ENCODE measurements at places on chromosomes 3 and 15.

DNA sequence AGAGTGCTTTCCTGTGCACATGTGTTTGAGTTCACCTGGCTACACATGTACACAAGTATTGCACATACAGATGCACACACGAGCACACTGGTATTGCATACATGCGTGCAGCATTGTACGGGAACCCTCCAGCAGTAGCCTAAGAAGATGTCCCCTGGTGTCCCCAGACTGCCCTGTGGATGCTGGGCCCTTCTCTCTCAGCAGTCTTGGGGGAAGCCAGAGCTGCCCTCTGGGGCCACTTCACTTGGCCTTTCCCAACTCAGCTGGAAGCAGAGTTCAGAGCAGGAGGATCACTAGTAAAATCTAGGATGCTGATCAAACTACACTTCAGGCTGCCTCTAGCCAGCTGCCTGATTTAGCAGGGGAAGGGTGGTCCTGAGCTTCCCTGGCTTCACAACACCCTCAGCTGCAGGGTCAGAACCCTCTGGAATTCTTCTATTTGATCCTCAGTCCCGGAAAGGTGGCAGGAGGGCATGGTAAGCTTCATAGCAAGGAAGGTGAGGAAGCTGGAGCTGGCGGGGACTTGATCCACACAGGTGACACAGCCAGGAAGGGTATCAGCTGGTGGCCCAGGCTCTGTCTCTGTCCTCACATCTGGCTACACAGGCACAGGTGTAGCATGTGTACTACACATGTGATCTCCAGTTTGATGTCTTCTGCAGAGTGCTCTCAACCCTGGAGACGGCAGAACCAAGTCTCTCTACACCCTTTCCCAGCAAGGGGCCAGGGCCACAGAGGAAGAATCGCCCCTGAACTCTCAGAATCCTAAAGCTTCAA, 36.5 kb downstream of the KLF15 start:
- DNase-seq, result no peak

DNA sequence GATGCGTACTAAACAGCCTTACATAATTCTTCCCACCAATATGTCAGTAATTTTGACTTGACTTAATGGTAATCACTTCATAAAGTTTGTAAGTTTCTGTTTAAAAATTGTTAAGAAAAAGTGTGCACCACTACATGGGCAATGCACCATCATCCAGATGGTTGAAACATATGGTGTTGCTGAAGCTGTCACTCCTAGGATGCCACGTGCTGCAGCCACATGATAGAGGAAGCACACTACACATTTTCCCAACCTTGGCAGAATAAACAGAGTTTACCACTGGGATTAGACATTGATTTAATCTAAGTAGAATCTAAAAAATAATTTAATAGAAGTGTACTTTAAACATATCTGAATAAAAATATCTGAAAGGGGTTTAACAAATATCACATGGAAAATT, 1209.9 kb downstream of the NSUN3 start:
- DNase-seq, result no peak

GRCh38 chr15:100920516-100921135, 1.5 kb downstream of the LRRK1 start:
- no peak for DNase-seq

DNA sequence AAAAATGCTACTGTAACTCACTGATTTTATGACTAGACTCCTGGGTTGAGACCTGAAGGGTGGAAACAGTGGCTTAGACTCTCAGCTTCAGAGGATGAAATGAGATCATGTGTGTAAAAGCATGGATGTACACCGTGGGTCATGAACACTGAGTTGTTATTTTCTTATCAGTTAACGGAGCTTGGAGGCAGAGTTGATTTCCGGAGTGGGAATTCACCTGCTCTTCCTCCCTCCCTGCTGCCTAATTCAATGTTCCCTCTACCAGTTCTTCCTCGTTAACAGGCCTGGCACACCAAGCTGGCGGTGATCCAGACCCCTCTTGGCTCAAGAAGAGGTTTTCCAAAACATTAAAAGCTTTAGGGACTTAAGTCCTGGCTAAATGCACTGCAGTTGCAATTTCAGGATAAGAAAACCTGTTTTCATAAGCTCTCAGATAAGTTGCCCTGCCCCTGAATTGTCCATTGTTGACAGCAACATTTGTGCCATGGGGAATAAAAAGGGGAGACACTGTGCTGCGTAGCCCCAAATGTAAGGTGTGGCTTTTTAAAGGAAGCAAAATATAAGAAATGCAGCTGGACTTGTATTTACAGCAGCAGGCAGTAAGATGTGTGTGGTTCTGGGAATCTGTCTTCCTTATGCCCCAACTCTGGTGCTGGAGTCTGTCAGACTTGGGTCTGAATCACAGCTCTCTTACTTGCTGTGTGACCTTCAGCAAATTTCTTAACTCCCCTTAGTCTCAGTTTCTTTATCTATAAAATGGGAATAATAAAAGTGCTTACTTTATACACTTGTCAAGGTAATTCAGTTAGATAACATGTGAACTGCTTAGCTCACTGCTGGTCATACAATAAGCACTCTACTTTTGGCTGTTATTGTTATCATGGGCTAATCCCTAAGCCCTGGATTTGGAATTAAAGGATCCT, 9.9 kb downstream of the PDIA5 start:
- DNase-seq, result no peak

GRCh38 chr15:85139391-85139790, 157.7 kb downstream of the PDE8A start:
- DNase-seq, result no peak

All from stimulated activated CD4-positive, alpha-beta T cell treated with anti-CD3 and anti-CD28 coated beads, Interleukin-12 subunit alpha, Interleukin-12 subunit beta, amount 100 ng/mL, for 48 hours (primary cell).